ENCODE measurements at places on chromosomes 1 and 21. TPM values are rescaled to one million over a fixed set of nuclear protein-coding genes. Genes with fewer than 3 reads are reported as not detected.

Gene IL19
- 0.12 TPM for polyA plus RNA-seq

Gene ADORA1
- 3.8 TPM for polyA plus RNA-seq

Gene SLC25A34
- polyA plus RNA-seq, result 4.2 TPM

Gene FHAD1
- 0.19 TPM for polyA plus RNA-seq

Gene NPL
- 35.0 TPM for polyA plus RNA-seq

Gene UMODL1
- not detected for polyA plus RNA-seq

Gene NMNAT2
- polyA plus RNA-seq, result 0.90 TPM
